ENCODE measurements at places on chromosomes 3 and 15.

DNA sequence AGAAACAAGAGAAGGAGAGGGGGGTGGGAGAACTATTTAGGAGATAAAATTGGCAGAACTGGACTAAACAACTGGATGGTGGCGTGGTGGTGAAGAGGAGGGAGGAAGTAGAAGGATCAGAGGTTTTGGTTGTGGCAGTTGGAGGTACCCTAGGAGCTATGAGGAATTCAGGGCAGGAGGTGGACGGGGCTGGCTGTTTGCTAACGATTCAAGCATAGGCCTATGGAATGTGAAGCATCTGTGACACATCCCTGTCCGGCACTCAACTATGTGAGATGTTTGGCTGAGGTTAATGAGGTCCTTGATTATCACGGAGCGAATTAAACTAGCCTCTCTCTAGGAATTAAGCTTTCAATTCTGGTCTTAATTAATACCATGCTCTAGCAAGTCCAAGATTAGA, 13.5 kb downstream of the TARS3 start:
- DNase-seq, result no peak

GRCh38 chr3:190305406-190305805, 16.8 kb downstream of the CLDN1 start:
- no peak for DNase-seq

- DNase-seq, result no peak
Measured at GRCh38 chr15:62060896-62061280, 641 bp upstream of the VPS13C start.

DNA sequence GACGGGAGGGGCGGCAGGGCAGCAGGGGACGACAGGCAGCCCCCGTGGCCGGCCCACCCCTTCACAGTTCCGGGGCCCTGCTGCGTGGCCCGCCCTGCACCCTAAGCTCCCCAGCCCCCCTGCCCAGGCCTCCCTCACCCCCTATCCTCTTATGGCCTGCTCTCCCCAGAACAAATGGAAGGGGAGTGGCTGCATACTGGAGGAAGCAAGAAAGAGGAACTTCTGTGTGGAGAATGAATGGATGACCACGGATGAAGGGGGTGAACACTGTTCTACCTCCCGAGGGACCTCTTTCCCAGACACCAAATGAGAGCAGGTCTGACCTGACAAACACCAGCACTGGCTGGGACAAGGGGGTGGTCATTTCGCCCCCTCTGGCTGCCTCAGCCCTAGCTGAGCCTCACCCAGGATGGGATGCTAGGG, 25.0 kb downstream of the SEC61A1 start:
- no peak for DNase-seq

- no peak for DNase-seq
Measured at GRCh38 chr3:132854856-132855535, 132.8 kb upstream of the NPHP3 start.

DNA sequence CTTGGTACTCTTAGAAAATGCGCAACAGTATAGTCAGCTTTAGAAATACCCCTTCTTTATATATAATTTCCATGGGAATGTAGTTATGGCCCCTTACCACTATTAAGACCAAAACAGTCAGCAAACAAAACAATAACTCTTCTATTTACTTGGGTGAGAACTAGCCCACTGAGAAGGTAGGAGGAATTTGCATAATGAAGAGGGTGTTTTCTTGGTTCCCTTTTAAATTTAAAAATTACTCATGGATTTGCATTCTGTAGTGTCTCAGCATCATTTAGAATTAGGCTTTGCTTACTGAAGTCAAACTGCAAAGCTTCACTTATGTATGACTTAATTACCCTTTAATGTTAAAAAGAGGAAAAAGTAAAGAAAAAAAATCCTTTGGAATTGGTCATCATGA, 350.8 kb downstream of the PTPRG start:
- no peak for DNase-seq

- DNase-seq, result no peak
Measured at GRCh38 chr3:45800611-45801010, 4.3 kb upstream of the SLC6A20 start.

- DNase-seq, result no peak
Measured at GRCh38 chr3:1830851-1831250, 267.8 kb upstream of the CNTN4 start.

DNA sequence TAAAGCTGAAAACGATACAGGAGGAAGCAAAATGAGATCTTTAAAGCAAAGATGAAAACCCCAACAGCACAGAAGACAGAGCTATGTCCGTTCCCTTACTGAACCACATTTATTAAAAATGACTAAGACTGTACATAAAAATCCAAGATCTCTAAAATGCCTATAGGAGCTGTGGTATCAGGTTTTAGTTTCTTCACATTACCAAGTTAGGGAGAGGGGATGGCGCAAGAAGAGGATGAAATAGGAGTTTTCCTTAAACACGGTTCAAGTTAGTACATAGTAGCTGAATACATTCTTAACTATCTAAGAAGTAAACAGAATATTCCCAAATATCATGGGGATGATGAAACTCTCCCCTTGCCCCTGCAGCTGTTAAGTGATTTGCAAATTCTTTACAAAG, 6.3 kb downstream of the EOMES start:
- no peak for DNase-seq

GRCh38 chr15:95024351-95024750, 793.0 kb downstream of the MCTP2 start:
- DNase-seq, result no peak

- DNase-seq, result peak; percentile 55
Measured at GRCh38 chr15:77986891-77987764, 90.4 kb downstream of the TBC1D2B start.

DNA sequence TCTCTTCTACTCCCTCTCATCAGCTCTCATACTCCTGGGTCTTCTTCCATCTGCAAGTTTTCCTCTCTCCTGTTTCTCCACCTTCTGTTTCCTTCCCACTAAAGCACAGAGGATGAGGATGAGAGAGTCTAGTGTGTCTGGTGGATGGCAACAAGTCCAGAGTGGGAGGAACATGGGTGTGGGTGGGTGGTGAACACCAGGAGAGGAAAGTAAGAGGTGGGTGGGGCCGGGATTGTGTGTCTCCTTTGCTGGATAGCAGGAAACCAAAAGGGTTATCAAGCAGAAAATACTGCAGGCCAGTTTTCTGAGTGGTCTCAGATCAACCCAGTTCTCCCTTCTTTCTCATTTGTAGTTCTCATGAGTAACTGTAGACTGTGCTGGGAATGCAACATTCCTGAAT, 52.9 kb upstream of the EPHB1 start:
- DNase-seq, result no peak

- DNase-seq, result no peak
Measured at GRCh38 chr15:67120009-67120838, 54.8 kb downstream of the SMAD3 start.

- no peak for DNase-seq
Measured at GRCh38 chr3:112687616-112688015, 46.7 kb upstream of the CCDC80 start.

DNA sequence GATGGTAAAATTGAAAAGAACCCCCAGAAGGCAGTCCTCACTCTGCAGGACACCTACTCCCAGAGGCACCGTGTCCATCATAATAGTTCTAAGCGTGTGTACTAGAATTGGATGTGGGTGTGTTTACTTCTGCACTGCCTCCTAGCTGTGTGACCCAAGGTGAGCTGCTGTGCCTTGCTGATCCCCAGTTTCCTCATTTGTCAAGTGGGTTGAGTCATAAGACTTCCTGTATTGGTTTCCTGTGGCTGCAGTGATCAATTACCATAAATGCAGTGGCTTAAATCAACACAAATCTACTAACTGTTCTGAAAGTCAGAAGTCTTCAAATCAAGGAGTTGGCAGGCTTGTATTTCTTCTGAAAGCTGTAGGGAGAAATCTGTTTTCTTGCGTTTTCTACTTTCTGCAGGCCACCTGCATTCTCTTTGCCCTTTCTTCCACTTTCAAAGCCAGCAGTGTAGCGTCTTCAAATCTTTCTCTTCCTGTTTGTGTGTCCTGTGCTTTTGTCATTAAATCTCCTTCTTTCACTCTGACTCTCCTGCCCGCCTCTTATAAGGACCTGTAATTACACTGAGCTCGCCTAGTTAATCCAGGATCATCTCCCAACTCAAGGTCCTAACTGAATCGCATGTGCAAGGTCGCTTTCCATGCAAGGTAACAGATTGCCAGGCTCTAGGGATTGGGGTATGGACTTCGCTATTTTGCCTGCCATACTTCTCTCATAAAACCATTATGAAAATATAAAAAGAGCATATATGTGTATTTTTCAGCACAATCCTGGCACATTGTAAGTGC, 59.0 kb downstream of the RORA start:
- DNase-seq, result peak; percentile 65

- no peak for DNase-seq
Measured at GRCh38 chr15:73593304-73594074, 39.7 kb downstream of the NPTN start.

DNA sequence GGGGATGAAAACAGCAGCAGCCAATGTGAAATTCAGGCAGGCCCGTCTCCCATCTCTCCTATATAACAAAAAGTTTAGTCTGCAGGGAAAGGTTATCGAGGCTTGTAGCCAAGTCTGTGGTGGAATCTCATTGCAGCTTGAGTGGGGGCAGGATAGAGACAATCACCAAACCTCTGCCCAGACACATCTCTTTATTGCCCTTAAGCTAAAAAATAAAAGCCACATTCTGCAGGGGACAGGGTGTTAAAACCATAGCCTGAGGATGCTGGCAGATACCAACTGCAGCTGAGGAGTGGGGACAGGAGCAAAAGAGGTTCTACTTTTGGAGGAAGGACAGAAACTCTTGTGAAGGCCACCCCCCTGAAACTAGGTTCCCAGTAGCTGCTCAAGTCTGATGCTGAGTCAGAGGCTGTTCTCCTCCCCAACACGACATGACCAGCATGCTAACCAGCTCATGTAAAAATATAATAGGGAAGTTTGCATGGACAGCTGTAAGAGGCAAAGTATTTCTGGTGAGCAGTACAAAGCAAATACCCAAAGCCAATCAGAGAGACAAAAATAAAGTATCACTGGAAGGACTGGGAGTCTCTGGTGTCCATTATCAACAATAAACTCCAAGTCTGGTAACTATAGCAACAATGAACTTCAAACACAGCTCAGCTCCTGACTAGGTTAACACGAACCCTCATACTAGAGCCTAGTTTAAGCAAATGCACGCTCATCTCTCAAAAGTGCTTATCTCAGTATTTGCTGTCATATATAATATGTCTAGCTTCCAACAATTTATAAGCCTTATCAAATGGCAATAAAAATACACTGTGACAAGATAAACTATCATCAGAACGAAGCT, 362.2 kb upstream of the SLCO3A1 start:
- no peak for DNase-seq

DNA sequence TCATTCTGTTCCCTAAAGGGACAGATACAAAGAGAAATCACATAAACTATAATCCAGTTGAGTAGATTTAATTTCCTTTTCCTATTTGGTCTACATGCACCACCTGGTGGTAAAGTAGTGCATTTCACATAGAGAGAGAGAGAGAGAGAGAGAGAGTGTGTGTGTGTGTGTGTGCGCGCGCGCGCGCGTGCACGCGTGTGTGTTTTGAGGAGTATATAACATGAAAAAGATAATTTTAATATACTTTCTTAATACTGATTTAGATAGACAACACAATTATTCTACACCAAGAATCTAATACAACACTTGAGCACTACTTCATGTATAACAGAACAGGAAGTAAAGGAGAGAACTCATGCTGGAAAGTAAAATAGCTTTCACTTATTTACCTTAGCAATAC, 1.1 kb upstream of the FGF7 start:
- DNase-seq, result peak; percentile 69

DNA sequence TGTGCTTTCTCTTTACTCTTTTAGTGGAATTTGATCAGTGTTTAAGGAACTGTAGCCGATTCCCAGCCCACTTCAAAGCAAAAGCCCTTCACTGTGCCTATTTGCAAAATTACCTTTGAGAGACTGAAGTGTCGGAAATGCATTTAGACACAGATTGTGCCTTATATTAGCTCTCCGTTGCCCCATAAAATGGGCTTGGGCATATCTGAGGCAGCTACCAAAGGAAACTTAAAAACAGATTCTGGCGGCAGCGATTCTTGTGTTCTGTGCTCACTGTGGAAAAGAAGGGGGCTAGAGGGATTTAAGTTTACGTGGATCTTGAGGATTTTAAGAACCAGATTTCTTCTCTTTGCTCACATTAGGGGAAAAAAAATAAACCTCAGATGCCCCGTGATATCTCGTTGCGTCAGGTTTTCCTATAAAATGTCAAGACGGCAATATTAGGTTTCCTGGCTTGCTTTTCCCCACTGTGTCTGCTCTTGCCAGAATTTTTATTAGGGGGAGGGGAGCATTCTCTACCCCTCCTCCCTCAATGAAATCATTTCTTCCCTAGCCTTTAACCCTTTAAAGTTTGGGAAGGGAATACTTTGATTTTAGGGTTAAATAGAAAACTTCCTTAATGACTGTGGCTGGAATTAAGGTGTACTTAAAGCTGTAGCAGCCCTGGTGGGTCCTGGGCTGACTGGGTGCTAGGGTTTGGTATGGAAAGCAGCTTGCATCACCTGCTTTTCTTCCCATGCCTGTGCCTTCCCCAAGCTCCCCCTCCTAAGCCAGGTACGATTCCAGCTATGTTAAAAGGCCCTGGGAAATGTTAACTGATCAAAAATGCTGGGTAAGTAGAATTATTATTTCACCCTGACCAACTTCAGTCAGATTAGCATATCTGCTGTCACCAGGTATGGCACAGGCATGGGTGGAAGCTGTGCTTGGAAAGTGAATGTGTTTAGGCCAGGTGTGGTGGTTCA, 73.8 kb downstream of the SMAD3 start:
- no peak for DNase-seq

GRCh38 chr3:122577409-122578031, at the start of gene PARP15:
TSS of gene PARP15 (plus strand) at chr3:122577650. CDS start at chr3:122577668, 18 bp downstream.
- DNase-seq, result peak; percentile 76

GRCh38 chr3:11548721-11549131, 95.0 kb downstream of the VGLL4 start:
- no peak for DNase-seq

GRCh38 chr15:43346305-43346704, 15.9 kb upstream of the LCMT2 start:
- DNase-seq, result no peak

- DNase-seq, result no peak
Measured at GRCh38 chr3:188567478-188568195, 413.7 kb downstream of the LPP start.

DNA sequence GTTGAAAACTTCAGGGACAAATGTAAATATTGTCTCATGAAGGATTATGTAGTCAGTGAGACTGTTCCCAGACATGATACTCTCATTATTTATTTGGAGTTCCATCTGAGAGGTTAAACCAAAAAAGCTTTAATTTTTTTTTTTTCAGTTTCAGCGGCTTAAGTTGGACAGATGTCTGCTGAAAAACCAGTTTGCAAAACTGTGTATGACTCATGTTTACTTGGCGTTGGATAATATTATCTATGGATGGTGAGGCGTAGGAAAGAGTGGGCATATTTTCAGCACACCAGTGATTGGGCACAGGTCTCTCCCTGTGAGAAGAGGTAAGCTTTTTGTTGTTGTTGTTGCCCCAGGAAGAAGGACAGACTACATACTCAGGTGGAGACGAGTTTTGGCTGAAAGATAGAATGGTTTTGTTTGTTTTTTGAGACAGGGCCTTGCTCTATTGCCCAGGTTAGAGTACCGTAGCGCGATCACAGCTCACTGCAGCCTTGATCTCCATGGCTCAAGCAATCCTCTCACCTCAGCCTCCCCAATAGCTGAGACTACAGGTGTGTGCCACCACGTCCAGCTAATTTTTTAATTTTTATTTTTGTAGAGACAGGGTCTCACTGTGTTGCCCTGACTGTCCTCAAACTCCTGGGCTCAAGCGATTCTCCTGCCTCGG, 16.4 kb upstream of the ANXA2 start:
- DNase-seq, result no peak

GRCh38 chr3:14577897-14578296, 37.8 kb upstream of the GRIP2 start:
- no peak for DNase-seq

Data from activated effector memory CD4-positive, alpha-beta T cell treated with anti-CD3 and anti-CD28 coated beads, Interleukin-2, amount 50 U/mL, for 16 hours (primary cell).